ENCODE measurements at places on chromosomes 11 and 22.

- no peak for DNase-seq
Observed at GRCh38 chr22:30887453-30887852, 81.1 kb downstream of the MORC2 start.

DNA sequence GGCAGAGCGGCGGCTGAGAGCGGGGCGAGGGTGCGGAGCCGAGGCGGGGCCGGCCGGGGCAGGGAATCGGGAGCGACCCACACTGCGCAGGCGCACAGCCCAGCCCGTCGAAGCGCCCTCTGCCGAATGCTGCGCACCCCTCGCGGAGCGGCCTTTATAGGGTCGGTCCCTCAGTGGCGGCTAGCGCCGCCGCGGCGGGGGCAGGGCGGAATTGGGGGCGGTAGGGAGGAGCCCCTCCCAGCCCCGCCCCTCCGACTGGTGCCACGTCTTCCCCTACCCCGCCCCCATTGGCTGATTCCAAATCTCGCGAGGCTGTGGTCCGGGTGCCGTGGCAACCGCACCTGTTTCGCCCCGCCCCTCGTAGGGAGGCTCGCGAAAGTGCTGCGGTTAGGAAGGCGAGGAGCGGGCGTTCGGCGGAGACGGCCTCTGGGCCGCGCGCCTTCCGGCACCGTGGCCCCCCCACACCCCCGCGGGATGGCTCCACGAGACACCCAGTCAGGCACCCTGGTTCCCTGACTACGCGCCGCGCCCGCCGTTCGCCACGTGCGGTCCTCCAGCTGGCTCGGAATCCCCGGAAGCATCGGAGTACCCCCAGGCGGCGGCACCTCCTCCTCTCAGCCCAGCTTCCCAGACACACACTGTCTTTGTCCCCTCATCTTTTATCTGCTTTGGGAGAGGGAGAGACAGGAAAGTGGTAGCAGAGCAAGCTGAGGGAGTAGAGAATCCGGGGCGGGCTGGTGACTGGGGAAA is at the start of gene EHD1:
TSS of gene EHD1 (minus strand) at position 128 of the 750 bp plus-strand sequence. CDS start 157 bp downstream, outside the sequence.
- DNase-seq = peak; percentile 100

- no peak for DNase-seq
Observed at GRCh38 chr11:131817687-131818188, 447.3 kb downstream of the NTM start.

- DNase-seq = no peak
Observed at GRCh38 chr11:20036626-20037335, 123.5 kb downstream of the DBX1 start.

DNA sequence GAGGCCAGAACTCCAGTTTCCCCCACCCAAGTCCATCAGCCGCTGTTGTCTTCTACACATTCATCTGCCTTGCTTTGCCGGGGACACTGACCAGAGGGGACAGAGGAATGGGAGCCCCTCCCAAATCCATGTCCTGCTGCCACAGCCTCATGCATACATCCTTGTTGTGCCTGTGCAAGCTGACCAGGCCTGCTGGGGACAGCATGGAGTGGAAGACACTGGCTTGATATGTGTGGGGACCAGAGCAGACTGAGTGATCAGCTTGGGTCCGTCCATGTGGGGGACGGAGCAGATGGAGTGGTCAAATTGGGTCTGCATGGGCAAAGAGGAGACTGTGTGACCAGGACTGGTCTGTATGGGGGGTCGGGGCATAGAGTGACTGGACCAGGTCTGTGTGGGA is 43.8 kb downstream of the KCNC1 start:
- no peak for DNase-seq

GRCh38 chr11:19168090-19168489 is 33.7 kb downstream of the CSRP3 start:
- DNase-seq = no peak

DNA sequence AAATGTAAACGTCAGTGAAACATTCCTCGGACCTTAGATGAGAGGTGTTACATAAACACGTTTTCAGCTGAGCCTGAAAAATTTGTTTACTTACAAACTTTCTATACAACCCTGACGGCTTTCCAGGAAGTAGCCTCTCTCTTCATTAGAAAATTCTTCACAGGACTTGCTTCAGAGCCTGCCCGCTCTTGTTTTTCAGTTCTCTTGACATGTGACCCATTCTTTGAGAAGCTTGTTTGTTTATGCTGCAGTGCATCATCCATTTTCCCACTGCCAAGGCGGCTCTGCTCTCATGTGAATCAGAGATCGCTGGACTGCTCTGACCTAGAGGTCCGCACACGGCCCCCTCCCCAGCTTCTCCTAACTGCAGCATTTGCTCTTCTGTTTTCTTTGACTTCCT is 47.9 kb upstream of the ARHGAP42 start:
- no peak for DNase-seq

DNA sequence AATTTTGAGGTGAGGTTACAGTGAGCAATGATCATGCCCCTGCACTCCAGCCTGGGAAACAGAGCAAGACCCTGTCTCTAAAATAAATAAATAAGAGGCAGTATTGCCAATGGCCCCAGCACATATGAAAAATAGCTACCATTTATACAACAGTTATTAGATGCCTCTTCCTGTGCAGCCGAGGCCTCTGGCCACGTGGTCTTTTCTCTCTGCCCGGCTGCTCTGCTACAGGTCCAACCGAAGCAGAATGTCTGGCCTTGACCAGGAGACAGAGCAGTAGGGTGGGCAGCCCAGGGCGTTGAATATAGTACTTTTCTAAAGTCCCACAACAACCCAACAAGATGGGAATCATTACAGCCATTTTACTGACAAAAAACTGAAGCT is 12.4 kb upstream of the OAF start:
- no peak for DNase-seq

- no peak for DNase-seq
Observed at GRCh38 chr11:111688013-111688412, 78.2 kb downstream of the PPP2R1B start.

- DNase-seq = no peak
Observed at GRCh38 chr11:118596224-118597146, 10.9 kb upstream of the PHLDB1 start.

GRCh38 chr11:59802639-59803176 is 7.9 kb downstream of the MRPL16 start:
- peak; percentile 50 for DNase-seq

GRCh38 chr11:102599642-102600261 is 25.4 kb downstream of the MMP20 start:
- DNase-seq = peak; percentile 36

GRCh38 chr11:89660234-89660633 is 49.9 kb upstream of the TRIM77 start:
- DNase-seq = no peak

GRCh38 chr22:38924347-38924952 is 33.0 kb upstream of the APOBEC3A start:
- no peak for DNase-seq
